D721Med (cell line): ENCODE measurements at places on chromosomes 3 and 15.

DNA sequence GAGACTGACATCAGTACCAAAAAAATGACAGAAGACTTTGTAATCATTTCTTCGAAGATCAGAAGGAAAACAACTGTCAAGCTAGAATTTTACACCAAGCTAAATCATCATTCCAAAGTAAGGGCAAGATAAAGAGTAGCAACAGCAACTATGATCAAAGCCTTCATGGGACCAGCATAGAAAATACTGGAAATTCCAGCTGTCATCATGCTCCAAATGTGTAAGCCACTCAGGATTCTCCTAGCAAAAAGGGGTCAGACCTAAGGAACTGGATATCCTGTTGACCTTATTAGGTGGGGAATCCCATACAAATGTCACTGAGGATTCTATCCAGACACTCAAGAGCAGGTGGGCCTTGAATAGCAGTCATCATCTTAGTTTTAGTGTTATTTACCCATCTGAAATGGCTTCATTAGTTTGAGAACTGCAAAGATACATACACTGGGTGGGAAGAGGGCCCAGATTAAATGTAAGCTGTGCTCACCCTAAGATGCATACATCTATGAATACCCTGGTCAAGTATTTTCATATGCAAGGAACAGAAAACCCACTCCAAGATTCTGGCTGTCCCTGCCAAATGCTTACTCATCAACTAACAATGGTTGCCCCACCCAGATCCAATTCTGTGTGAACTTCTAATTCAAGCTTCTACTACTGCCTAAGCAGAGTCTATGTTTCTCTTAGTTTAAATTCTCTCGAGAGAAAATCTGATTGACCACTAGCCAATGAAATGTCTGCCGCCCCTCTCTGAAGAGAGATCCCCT lies 33.5 kb downstream of the CLDN18 start:
- DNase-seq, result no peak

GRCh38 chr3:142035308-142035922 lies 113.9 kb downstream of the TFDP2 start:
- no peak for DNase-seq

DNA sequence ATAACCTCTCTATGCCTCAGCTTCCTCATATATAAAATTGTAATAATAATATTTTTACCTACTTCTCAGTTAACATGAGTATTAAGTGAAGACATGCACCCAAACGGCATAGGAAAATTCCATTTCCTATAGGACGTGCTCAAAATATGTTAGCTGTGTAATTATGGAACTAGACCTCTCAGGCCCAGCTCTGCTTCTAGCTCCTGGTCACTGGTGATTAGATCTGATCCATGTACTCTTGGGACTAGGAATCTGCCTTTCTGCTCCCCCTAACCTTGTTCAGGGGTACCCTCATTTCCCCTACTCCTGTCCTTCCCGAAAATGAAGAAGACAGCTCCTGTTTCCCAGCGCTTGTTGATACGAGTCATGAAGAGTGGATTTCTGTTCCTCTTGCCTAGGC lies 29.6 kb downstream of the TF start:
- DNase-seq, result no peak

GRCh38 chr3:184275381-184275701 lies 481 bp upstream of the ECE2 start:
- no peak for DNase-seq

GRCh38 chr3:33119891-33120290 lies 6.1 kb downstream of the CRTAP start:
- DNase-seq, result no peak

GRCh38 chr3:25074149-25074548 lies 353.9 kb upstream of the RARB start:
- DNase-seq, result no peak

GRCh38 chr3:10215578-10216368 lies 32.5 kb upstream of the TATDN2 start:
- DNase-seq, result no peak

GRCh38 chr15:27903405-27903804 lies 195.7 kb downstream of the OCA2 start:
- no peak for DNase-seq

GRCh38 chr15:40011303-40011702 lies 27.7 kb downstream of the SRP14 start:
- DNase-seq, result no peak

- DNase-seq, result no peak
Observed at GRCh38 chr3:71564361-71564760, 19.2 kb downstream of the FOXP1 start.

GRCh38 chr15:33738941-33739664 lies 229.2 kb upstream of the CHRM5 start:
- DNase-seq, result no peak

GRCh38 chr3:144852999-144853398 lies 881.4 kb downstream of the DIPK2A start:
- DNase-seq, result no peak

GRCh38 chr3:98692787-98693473 lies 70.2 kb upstream of the ST3GAL6 start:
- no peak for DNase-seq
